ENCODE measurements at places on chromosomes 7 and 10.

GRCh38 chr7:47813620-47814260 is 134.5 kb downstream of the PKD1L1 start:
- no peak for DNase-seq

DNA sequence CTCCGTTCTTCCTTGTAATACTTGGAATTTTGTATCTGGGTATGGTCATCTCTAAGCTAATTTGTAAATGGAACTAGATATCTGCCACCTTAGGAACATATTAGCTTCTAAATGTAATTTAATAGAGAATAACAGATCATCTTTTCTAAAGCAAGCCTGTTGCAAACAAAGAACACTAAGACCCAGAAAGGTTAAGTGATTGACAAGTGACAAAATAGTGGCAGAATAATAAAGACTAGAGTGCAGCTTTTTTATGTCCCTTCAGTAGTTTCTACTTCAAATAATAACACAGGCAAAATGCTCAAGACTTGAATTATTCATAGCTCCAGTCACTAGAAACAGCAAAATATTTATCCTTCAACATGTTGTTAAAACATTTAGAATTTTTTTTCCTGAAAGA is 91.7 kb downstream of the MET start:
- no peak for DNase-seq

- DNase-seq = no peak
These were observed 668.2 kb upstream of the IGFBP3 start for GRCh38 chr7:46589286-46589685.

GRCh38 chr7:94295850-94296249 is 98.8 kb upstream of the COL1A2 start:
- DNase-seq = no peak

DNA sequence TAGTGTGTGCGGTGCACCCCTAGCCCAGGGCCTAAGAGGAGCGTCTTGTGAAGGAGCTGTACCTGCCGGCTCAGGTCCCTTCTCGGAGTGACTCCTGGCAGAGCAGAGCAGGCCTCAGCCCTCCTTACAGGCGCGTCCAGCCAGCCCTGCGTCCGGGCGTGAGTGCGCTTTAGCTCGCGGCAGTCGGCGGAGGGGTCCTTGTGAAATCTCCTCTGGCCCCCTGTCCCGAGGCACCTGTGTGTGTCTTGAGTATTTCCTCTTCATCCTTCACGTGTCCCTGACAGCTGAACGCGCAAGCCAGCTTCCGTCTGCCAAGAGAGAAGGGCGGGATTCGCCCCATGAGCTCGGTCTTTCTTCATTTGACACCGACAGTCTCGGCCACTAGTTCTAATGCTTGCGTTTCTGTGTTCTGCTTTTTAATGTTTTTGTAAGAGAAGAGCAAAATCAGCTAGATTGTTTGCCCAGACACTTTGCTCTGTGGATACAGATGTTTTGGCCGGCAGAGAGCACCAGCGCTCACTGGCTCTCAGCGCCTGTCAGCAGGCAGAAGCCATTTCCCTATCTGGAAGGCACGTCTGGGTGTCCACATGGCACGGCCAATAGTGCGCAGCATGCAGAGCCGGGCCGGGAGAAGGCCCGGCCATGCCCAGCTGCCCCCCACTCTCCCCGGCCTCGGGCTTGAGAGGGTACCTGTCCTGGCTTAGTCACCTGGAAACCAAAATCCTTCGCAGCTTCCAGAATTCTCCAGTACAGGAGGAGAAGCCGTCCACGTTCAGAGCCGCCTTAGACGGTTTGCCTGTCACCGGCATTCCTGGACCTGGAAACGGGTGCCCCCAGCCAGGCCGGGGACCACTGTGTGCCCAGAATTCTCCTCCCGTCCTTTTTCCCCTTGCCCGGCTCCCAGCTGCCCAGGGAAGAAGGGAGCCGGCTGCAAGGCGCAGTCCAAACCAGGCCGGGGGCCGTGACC is 7.0 kb downstream of the GET4 start:
- no peak for DNase-seq

GRCh38 chr10:130409331-130409730 is 273.1 kb downstream of the GLRX3 start:
- no peak for DNase-seq

GRCh38 chr10:393787-394438 is 258.7 kb downstream of the ZMYND11 start:
- no peak for DNase-seq

- no peak for DNase-seq
These were observed 75.3 kb upstream of the GDF10 start for GRCh38 chr10:47224546-47225218.

- no peak for DNase-seq
These were observed 33.9 kb downstream of the DRGX start for GRCh38 chr10:49361735-49362568.

- DNase-seq = no peak
These were observed 16.4 kb downstream of the KCNH2 start for GRCh38 chr7:150961510-150962289.

GRCh38 chr7:155338632-155339320 is 41.1 kb downstream of the INSIG1 start:
- no peak for DNase-seq

DNA sequence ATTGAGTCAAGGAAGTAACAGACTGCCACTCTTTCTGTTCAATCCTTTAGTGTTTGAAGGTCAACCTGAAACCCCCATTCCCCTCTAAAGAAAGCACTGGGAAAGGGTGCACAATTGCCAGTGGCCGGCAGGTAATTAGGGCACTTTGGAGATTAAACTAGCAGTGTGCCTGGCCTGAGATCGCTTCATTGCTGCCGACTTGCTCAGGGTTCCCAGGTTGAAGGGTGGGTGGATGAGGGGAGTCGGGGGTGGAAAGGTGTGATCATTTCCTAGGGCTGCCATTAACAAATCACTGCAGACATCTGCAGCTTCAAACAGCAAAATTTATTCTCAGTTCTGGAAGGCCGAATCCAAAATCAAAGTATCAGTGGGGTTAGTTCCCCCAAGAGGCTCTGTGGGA is 16.3 kb upstream of the BTBD16 start:
- no peak for DNase-seq

DNA sequence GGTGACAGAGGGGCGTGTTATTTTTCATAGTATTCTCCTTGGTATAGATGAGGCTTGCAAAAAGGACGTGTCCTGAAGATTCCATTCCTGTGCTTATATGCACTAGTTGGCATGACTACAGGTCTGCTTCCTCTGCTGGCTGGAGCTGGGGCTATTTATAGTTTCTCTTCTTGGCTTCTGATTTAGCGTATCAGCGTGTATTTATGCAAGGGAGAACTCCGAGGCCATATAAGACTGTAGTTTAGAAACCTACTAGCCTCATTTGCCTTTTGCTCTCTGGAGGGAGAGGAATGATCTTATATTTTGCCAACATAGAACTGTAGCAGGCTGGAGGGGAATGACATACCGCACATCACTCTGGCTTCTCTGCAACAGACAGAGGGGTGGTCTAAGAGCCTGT is 39.7 kb downstream of the CACNB2 start:
- peak; percentile 64 for DNase-seq

DNA sequence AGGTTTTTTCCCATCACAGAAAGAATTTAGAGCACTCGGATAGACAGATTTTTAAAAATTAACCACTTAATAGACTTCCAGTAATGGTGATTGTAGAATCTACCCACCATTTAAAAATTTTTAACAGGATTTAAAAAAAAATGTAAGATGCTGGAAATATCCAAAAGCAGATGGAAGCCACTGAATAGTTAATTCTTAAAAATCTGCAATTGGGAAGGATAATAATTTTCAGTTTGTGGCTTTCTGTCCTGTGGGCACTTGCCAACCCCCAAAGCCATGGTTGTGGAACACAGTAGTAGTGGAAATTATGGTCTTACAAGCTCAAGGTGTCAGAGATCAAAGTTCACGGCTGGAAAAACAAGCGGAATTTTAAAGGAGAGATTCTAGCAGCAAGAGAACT is 101.0 kb upstream of the SP4 start:
- no peak for DNase-seq

DNA sequence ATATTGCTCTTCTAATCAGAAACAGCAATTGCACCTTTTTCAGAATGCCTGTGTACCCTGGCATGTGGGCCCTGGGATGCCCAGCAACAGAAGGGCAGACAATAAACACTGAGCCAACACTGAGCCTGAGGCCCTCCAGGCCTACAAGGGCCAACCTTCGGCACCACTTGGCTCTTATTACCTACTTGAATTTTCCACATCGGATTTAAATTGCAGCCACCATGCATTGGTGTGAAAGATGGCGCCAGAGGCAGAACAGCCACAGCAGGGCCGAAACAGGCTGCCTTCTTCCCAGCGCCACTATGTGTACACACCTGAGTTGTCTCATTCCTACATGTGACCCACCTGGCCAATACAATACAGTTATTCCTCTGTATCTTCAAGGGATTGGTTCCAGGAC is 51.4 kb upstream of the EZH2 start:
- DNase-seq = no peak

DNA sequence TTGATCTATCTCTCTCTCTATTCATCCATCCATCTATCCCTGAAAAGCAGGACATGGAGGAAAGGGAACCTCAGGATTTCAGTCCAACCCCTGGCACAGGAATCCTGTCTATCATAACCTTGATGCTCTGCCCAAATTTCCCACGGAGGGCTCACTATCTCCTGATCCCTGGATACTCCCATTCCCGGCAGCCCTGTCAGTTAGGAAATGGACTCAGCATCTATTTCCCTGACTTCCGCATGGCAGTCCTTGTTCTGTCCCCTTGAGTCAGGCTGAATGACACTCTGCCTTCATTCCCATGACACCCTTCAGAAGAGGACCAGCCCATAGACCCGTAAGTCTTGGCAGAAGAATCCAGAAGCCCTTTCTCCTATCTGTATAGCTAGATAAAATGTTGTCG is 77.7 kb downstream of the VWA2 start:
- DNase-seq = no peak

GRCh38 chr7:36128448-36129047 is 24.5 kb upstream of the EEPD1 start:
- DNase-seq = no peak

- DNase-seq = no peak
These were observed at the start of the genes BCCIP and UROS for GRCh38 chr10:125822878-125823662. TSS of gene BCCIP (plus strand) at chr10:125823546. CDS start at chr10:125823558, 12 bp downstream. TSS of gene UROS (minus strand) at chr10:125823258. CDS start at chr10:125816499, 6,759 bp downstream.

DNA sequence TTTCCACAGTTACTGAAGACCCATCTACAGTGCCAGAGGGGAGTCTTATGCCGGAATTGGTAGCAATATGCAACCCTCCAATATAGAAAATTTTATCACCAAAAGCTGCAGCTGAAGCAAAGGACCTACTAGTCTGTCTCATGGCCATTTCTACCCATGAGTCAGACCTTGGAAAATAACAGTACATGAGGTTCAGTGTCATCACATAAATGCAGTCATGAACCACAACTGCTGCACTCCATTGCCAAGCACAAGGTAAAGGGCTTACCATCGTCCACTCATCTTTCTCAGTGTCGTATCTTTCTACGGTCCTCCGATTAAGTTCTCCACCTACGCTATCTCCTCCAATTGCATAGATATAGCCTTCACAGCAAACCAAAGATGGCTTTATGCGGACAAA is 21.8 kb downstream of the KBTBD2 start:
- no peak for DNase-seq

DNA sequence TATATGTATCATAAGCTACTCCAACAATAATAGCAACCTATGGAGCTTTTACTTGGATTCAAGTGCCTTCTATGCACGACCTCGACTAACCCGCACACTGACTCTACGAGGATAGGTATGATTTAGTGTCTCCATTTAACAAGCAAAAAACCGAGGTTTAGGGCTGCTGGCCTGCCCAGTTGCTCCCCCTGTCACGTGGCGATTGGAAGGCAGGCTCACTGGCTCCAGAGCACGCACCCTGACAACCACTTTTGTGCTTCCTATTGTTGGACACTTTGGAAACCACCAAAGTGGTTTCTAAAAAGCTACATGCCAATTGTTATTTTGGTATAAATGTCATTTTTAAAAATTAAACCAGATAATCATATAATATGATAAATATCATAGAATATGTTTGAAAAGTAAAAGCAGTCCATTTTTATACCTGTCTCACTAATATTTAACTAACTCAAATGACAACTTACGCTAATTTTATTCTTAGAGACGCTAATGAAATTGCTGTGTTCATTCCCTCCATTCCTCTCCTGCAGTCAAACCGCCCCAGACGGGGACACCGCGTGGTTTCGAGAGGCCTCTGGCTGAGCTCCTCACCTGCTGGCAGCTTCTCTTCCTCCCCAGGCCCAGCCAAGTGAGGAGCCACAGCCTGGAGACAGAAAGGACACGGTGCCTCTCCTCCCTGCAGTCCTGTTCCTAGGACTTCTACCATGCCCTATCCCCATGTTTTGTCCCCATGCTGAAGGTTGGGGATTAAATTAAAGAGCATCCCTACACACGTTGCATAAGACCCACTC is 22.2 kb upstream of the RHEB start:
- no peak for DNase-seq

DNA sequence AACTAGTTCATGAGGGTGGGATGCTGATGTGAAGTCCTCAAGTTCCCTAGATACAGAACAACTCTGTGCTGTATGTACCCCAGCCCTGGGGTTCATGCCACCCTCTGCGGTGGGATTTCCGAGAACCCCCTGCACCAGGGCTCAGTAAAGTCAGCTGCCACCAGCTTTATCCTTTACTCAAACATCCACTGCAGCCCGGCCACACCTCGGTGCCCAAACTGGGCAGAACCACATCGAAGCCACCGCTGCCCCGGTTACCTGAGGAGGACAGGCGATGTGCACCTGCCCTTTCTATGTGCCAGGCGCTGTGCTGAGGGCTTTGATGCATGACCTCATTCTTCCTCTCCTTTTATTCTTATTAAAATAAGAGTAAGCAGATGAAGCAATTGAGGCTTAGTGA is 9.9 kb upstream of the CALML5 start:
- DNase-seq = no peak

DNA sequence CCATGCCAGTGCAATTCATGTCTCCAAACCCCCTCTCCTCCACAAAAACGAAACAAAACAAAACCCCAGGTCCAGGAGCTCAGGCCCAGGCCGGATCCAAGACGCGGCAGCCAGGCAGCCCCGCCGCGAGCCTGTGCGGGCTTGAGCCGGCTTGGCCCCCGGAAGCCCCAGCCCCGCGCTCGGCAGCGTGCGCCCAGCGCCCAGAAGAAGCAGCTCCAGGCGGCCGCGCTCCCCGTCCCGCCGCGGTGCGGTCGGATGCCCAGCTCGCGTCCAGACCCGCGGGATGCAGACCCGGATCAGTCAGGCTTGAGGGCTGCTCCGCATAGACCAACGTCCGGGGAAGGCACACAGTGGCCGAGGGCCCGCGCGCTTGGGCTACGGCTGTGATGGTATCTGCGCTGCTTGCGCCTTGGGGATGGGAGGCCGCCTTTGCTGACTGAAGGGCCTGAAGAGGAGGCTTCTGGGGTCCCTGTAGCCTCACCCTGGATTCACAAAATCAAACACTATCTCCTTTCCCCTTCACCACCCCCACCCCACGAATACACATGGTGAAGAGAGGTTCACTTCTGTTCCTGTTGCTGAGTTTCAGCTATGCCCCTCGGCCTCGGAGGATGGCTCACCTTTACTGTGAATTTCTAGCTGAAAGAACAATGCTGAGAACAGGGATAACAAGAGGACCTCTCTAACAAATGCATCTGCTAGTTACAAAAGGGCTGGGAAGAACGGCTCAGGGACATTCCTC is 79.9 kb upstream of the EN2 start:
- DNase-seq = no peak

DNA sequence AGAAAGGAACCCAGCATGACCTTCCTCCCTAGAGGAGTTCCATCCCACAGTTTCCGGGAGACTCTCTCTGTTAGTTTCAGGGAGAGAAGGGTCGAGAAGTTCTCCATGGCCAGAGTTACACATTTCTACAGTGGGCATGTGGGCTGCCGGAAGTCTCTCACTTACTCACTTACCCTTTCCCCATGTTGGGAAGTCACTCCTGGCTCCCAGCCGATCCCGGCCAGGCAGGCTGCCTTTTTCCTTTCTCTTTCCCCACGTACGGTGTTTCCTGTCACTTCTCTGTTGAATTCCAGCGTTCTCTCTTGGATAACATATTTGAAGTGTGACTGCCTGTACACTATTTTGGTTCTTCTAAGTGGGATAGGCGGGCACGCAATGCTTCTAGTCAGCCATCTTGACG is 3.5 kb downstream of the TEX36 start:
- DNase-seq = no peak
